ENCODE measurements at places on chromosomes 2 and 18.

- no peak for DNase-seq
These were observed 155.8 kb downstream of the ZNF516 start for GRCh38 chr18:76339246-76339620.

GRCh38 chr18:36446059-36446458 is 148.5 kb downstream of the FHOD3 start:
- DNase-seq = no peak

DNA sequence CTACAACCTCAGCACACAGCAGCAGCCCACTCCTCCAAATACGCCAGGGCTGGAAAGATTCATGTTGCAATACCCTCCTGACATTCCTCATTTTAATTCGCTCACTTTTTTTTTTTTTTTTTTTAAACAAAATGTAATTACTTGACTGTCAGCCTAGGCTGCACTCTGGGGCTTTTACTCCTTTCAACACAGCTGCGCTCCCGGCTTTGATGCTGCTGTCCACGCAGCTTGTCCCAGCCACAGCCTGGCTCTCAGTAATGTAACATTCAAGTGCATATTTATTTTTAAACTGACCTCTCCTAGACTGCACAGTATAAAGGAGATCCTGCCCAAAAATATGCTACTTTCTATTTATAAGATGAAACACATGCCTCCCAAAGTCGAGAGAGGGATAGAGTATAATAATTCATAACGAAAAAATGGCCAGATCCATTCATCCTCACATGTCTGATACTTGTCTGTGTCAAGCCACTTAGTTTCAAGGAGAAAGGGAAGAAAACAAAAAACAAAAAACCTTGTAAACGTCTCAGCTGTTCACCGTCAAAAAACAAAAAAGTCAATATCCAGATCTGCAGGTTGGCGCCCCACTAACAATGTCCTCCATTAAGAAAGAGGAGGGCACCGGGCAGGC is 949 bp downstream of the CDC42EP3 start:
- DNase-seq = no peak

- DNase-seq = no peak
These were observed 124.9 kb upstream of the TTC27 start for GRCh38 chr2:32502941-32503340.

DNA sequence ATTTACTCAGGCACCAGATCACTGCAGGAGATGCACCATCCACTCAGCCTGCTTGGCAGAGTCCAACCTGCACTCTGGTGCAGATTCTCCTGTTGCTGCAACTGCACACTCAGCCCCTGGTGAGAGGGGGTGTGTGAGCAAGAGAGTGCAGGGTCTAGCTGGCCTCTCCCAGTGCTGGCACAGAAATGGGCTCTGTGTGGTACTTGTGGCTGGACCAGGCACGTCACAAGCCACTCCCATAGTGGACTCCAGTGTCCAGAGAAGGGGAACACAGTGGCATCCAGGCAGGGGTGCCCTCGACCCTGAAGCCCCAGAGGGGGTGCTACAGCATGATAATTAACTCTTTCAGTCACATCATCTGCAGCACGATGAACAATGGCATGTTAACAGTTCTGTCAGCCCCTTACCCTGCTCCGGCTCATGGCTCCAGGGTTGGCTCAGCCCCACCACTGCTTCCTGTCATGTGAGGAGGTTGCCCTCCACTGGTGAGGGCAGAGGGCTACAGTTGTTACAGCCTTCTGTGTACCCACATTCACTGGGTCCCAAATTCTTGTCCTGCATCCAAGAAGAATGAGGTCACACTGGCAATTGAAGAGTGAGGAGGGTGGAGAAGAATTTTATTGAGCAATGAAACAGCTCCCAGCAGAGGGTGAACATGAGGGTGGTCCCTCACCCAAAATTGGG is 135.7 kb downstream of the EVA1A start:
- DNase-seq = no peak
